ENCODE measurements at places on chromosomes 11 and 22. TPM values are rescaled to one million over a fixed set of nuclear protein-coding genes. Genes with fewer than 3 reads are reported as not detected.

- no peaks in the 10 kb centered on the region for H3K27me3 ChIP-seq
- H3K4me3 ChIP-seq = no peak overlapping the region
- no peaks in the 10 kb centered on the region for H3K36me3 ChIP-seq
These were observed 205.1 kb upstream of the PITPNB start for GRCh38 chr22:28123989-28124766.

- no peaks in the 10 kb centered on the region for H3K27me3 ChIP-seq
- H3K4me3 ChIP-seq = no peak overlapping the region
- peak overlapping the region; percentile 37 for H3K27ac ChIP-seq
- H3K4me1 ChIP-seq = peaks cover 14% of the 10 kb centered on the region
- DNase-seq = no peak
These were observed 30.0 kb downstream of the PACSIN2 start for GRCh38 chr22:42984814-42985530.

DNA sequence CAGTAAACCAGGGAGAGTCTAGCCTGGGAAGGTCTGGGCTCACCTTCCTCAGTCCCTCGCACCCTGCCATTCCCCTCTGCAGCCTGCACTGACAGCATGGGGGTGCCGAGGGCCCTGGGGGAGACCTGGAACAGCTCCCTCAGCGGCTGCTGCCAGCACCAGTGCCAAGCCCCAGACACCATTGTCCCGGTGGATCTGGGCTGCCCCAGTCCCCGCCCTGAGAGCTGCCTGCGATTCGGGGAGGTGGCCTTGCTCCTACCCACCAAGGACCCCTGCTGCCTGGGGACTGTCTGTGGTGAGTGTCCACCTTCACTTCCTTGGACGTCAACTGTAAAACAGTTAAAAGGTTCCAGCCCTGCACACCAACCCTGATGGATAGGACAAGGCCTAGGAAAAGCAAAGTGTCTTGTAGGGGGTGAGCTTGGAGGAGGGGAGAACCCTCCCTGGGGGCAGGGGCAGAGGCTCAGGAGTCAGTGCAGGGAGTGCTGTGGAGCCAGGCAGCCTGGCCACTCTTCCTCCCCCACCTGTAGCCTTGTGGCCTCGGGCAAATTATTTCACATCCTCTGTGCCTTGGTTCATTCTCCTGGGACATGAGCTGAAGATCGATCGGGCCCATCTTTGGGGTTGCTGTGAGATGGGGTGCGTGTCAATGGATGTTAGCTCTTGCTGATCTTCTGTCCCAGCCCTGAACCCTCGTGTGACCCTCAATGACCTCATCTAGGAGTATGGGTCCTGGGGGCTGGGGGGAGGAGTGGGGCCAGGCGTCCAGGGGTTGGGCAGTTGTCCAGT is 85.2 kb upstream of the MYOD1 start:
- DNase-seq = no peak
- no peak overlapping the region for H3K27ac ChIP-seq
- no peaks in the 10 kb centered on the region for H3K36me3 ChIP-seq
- no peaks in the 10 kb centered on the region for H3K4me1 ChIP-seq
- H3K4me3 ChIP-seq = no peak overlapping the region

DNA sequence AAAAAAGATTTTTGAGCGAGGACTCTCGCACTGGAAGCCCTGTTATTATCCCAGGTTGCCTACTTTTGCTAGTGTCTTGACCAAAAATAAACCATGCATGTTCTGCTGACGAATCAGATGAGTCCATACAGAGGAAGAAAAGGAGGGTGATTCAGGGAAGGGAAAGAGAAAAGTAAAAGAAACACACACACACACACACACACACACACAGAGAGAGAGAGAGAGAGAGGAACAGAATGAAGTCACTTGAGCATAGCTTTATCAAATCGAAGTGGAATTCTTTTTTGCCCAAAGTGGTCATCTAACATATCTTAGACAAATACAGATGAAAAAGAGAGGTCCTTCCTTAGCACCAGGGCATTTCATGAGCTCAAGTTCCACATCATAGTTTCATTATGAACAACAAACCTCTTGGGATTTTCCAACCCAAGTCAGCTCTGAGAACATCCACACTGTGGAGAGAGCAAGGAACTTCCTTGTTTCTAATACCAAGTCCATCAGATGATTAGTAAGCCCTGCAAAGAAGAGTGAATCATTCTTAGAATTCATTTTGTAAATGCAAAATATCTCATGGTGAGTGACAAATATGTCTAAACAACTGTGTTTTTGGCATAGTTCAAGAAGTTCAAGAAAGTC is 7.7 kb upstream of the MMP12 start:
- H3K4me3 ChIP-seq = no peak overlapping the region
- no peak for DNase-seq
- no peaks in the 10 kb centered on the region for H3K27me3 ChIP-seq

GRCh38 chr11:9615031-9615451 is 41.6 kb downstream of the WEE1 start:
- H3K4me3 ChIP-seq = no peak overlapping the region
- peak overlapping the region; percentile 87 for H3K27ac ChIP-seq
- H3K36me3 ChIP-seq = no peaks in the 10 kb centered on the region

GRCh38 chr11:106520146-106520912 is 442.9 kb downstream of the AASDHPPT start:
- H3K27me3 ChIP-seq = no peaks in the 10 kb centered on the region
- H3K4me3 ChIP-seq = no peak overlapping the region

Gene TEAD1
- total RNA-seq = 32.7 TPM

Gene ASPHD2
- total RNA-seq = 3.8 TPM

Gene NPAS4
- 0.37 TPM for total RNA-seq

Gene MISFA
- 1.8 TPM for total RNA-seq

Gene LRRN4CL
- total RNA-seq = 0.82 TPM

Gene OR52N4
- not detected for total RNA-seq

Gene NCF4
- 4.4 TPM for total RNA-seq

Gene ROM1
- total RNA-seq = 3.2 TPM
